ENCODE measurements at places on chromosomes 3 and 15. TPM values are rescaled to one million over a fixed set of nuclear protein-coding genes. Genes with fewer than 3 reads are reported as not detected.
A peak's percentile ranks its signal among the peaks of the same experiment; 100 is the strongest.

FETUB gene
- not detected for total RNA-seq

GRM2 gene
- 0.16 TPM for total RNA-seq

ACKR2 gene
- not detected for total RNA-seq

NR1I2 gene
- total RNA-seq, result not detected

- DNase-seq, result no peak
These were observed 4.6 kb downstream of the CCPG1 start for GRCh38 chr15:55403531-55403930.

DNA sequence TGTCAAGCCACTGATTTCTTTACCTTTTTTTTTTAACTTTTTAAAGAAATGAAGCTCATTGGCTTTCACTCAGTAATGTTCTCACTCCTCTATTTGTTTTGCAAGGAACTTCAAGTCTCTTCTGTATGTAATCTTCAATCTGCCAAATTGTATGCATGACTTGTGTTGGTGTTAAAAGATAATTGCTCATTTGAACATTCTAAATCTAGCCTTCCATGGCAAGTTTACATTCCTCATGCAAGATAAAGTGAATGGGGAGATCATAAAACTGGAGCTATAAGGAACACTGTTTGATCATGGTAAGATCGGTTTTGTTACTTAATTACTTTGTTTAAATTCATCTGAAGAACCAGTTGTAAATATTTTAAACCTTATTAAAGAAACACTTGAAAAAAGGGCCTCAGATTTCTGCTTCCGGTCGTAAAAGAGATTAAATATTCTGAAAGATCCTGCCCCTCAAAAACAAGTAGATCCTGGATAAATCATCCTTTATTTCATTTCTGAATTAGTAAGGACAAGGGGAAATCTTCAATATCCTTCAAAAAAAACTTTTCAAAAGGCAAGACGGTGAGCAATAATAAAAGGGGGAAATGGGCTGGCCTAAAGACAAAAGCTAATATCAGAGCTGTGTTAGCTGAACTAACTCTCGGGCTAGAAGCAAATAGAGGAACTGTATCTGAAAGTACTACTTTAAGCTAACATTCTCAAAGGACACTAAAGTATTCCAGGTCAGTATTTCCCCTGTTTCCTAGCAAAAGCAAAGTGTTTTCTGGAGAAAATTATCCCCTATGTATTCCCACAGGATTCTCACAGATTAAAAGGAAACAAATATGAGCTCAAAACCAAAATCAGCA lies 107.0 kb upstream of the ATP11B start:
- DNase-seq, result no peak

- no peak for DNase-seq
These were observed 80.1 kb downstream of the ASB7 start for GRCh38 chr15:100682468-100682867.

GRCh38 chr3:24495326-24495994 lies 810 bp upstream of the THRB start:
- no peak for DNase-seq

DNA sequence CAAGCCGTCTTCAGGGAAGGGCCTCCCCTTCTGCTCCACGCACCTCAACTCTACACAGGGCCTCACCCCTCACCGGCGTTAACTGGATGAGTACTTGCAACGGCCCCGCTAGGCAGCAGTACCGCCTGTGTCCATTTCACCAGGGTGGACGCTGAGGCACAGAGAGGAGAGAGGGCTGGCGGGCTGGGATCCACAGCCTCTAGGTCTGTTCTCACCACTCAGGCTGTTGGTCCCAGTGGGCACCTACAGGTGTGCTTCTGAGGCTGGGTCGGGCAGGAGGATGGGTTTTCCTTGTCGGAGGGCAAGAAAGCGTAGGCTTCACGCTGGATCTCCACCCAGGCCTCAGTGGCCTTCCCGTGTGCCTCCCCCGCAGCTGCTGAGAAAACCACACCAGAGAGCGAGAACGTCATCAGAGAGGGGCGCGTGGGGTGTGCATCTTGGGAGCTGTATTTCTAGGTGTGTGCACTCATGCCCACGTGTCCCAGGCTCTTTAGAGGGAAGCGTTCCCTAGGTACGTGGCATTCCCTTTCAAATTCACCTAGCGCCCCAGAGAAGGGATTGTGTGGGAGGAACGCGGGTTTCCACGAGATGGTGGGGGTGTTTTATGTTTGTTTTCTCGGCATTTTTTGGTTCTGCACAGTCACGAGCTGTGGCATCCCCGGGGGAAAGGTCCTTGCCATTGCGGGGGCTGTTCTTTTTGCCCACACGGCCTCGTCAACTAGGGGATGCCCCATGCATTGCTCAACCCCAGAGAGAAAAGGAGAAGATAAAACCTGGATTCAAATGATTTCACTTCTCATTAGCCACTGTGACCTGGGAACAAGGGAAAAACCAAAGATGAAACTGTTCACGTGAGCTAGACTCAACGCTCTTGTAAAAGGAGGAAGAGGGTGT lies 67.7 kb downstream of the MGLL start:
- no peak for DNase-seq

DNA sequence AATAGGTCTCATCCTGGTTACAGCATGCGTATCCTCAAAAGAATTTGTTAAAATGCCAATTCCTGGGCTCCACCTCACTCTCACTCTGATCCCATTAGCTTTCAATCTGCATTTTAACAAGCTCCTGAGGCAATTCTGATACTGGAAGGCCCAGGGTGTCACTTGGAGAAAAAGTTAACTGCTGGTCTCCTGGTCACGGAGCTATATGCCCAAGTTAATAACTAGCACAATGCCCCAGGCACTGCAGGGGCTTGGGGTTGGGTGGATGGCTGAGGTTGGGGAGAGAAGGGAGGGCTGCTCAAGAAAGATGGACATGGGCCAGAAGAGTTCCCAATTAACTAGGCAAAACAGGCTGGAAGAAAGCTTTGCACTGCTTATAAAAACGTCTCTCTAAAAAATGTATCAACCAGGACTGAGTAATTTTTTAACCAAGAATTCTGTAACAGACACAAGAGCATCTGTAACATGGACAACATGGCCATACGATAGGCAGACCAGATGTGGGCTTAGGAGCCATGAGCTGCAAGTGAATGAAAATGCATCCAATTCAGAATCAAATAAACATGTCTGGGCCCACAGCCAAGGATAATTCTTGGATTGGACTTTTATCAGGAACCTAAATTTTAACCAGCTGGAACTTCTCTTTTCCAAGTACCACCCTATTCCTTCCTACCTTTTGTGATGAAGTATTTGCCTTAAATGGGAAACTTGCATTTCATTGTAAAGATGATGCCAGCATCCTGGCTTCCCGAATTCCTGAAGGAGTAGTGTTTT lies 4.2 kb downstream of the IL17RD start:
- DNase-seq, result no peak

DNA sequence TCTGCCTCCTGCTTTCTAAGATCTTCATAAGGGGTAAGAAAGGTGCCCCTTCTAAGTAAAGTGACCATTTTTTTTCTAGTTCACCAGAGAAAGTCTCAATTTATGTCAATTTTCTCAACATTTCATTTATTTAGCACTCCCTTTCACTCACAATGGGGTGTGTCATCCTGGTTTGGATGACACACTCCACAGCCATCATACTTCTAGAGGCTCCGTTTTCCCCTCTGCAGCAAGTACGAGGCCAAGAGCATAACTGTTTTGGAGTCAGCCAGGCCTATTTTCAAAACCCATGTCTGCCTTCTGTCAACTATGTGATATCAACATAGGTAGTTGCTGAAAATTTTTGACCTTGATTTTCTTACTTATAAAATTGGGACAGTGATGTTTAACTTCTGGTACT lies 703.2 kb downstream of the NLGN1 start:
- DNase-seq, result no peak

DNA sequence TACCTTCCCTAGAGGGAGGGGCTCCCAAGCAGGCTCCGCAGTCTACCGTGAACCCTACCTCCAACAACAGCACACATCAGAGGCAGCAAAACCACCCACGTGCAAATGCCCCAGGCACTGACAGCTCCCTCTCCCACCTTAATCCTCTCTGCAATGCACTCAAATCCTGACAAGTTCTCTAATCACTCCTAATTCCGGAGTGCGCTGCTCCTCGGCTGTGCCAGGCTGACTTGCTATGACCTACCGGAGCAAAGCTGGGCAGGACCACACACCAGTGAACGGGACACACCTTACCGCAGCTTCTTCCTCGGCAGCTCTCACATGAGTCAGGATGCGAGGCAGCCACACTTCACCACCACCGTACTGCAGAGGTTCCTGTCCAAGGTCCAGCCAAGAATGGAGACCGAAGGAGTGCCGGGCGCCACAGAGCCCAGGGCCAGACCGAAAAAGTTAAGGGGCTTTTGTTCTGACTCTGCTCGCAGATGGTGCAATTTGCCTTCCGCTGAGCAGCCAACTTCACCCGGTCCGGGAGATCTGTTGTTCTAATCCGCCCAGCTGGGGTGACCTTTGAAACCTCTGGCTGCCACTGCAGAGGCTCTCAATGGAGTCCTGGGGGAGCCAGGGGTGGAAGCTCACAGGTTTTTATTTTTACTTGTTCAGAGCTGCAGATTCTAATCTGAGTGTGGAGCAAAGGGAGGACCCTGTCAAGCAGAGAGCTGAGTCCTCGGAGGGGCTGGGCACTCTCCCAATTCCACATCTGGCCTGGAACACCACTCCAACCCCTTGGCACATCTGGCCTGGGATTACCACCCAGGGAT lies 84.4 kb downstream of the MYLK start:
- no peak for DNase-seq

GRCh38 chr3:16305111-16305541 lies 40.1 kb downstream of the OXNAD1 start:
- DNase-seq, result no peak

DNA sequence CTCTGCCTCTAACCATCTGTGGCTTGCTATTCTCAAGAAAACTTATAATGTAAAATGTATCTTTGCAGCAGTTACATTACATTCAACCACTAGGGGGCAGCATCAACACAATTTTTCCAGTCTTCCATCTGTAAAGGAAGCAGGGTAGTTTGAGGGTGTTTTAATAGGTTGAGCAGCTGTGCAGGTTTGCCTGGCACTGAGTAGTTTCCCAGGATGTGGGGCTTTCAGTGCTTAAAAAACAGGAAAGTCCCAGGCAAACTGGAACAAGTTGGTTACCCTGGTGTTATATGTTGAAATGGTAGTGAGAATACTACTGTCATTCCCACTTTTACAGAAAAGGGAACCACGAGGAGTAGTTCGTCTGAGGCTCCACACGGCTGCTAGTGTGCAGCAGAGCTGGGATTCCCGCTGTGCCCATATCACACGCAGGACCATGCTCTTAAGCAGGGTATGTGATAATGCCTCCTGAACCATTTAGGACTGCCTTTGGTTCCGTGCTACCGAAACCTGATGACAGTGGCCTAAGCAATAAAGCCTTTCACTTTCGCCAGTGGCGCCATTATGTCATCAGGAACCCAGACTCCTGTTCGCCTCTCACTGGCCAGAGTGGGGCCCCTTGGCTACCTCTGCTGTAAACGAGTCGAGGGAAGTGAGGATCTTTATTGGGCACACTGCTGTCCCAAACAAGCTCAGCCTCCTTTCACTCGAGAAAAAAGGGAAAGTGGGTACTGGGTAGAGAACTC lies 64.7 kb upstream of the ZBTB38 start:
- peak; percentile 63 for DNase-seq

- no peak for DNase-seq
These were observed 42.3 kb downstream of the MAP3K13 start for GRCh38 chr3:185405243-185405642.

GRCh38 chr3:124770336-124771082 lies 40.3 kb downstream of the UMPS start:
- peak; percentile 97 for DNase-seq

DNA sequence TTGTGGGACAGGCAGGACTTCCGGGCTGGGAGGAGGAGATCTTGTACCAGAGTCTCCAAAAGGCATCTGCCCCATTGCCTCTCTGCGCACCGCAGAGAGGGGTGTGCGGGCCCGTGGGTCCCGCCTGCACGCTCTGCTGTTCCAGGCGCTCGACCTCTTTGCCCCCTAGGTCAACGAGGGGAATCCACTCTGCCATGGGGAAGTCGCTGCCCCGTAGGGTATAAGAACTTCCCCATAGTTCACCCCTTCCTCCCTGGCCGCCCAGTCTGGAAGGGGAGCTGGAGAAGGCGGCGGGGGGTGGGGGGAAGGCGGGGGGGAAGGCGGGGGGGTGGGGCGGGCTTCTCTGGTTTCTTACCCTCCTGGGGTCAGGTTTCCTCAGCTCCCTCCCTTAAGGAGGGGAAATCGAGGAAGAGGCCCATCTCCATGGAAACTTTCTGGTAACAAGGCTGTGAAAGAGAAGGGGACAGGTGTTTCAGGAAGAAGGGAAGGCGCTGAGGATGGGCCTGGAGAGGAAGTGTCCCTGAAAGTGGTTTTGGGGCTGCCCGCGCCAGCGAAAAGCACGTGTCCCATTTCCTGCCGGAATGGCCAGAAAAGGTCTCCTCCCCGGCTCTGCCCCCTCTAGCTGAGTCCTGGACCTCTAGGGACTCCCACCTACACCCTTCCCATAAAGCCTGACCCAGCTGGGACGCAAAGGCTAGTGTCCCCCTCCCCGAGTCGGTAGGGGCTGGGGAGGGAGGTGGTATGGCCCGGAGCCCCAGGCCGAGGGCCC lies 27.5 kb downstream of the NR1I2 start:
- no peak for DNase-seq

DNA sequence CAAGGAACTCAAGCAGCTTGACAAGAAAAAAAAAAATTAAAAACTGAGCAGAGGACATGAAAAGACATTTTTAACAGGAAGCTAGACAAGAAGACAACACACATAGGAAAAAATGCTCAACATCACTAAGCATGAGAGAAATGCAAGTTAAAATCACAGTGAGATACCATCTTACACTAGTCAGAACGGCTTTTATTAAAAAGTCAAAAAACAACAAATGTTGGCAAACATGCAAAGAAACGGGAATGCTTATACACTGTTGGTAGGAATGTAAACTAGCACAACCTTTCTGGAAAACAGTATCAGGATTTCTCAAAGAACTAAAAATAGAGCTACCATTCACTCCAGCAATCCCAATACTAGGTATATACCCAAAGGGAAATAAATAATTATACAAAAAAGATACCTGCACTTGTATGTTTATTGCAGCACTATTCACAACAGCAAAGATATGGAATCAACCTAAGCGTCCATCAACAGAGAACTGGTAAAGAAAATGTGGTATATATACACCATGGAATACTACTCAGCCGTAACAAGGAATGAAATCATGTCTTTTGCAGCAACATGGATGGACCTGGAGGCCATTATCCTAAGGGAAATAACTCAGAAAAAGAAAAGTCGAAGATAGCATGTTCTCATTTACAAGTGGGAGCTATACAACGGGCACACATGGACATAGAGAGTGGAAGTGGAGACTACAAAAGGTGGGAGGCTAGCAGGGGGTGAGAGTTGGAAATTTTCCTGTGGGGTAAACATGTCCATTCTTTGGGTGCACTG lies 5.2 kb downstream of the GOLIM4 start:
- DNase-seq, result no peak

- DNase-seq, result no peak
These were observed 872 bp downstream of the DLEC1 start for GRCh38 chr3:38039899-38040261.
